ENCODE measurements at places on chromosomes 13 and 19.

DNA sequence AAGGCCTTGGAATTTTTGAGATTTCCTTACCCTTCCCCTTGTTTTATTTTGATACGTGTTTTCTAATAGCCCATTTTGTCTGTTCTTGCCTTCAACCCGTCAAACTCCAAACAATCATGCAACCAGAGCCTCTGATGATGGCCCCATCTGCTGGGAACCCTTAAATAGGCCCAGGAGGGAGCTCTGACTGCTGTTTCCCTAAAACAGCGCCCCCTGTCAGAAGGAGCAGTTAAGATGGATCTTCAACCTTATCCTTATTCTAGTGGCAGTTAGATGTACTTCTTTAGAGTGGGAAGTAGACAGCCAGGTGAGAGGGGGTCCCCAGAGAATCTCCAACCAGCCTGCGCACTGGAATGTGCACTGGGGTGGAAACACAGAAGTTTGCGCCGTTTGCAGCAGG lies 1031.0 kb upstream of the PCDH9 start:
- DNase-seq: no peak

GRCh38 chr19:3119071-3119595 lies 16.7 kb upstream of the GNA15 start:
- DNase-seq: no peak

DNA sequence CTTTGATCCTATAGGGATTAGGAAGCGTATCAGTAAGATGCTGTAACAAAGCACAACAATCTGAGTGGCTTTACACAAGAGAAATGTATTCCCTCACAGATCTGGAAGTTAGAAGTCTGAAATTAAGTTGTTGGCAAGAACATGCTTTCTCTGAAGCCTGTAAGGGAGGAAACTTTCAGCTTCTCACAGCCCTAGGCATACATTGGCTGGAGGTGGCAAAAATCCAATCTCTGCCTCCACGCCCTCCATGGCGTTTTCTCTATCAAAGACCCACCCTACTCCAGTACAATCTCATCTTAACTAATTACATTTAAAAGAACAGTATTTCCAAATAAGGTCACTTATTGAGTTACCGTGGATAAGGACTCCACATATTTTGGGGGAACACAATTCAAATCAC lies 211.9 kb downstream of the TDRD3 start:
- no peak for DNase-seq

- DNase-seq: no peak
Measured at GRCh38 chr13:51222686-51223559, 725 bp downstream of the FAM124A start.

DNA sequence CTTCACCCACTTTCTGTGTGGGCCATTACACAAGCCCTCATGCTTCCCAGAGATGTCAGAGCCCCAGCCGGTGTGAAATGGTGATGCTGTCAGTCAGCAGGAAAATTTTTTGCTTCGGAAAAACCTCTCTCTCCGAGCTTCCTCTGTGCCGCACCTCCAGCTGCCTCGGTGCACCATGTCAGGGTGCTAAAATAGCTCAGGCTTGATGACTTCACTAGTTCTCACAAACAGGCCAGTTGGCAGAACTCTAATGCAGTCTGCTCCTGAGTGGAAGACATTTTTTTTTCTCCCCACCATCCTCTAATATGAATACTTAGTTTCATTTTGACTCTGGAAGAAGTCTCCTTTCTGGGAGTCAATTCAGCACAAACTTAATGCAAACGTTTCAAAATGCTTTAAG lies 71.3 kb downstream of the KLF12 start:
- DNase-seq: peak; percentile 40
